ENCODE measurements at places on chromosomes 6 and 20. TPM values are rescaled to one million over a fixed set of nuclear protein-coding genes. Genes with fewer than 3 reads are reported as not detected.

DNA sequence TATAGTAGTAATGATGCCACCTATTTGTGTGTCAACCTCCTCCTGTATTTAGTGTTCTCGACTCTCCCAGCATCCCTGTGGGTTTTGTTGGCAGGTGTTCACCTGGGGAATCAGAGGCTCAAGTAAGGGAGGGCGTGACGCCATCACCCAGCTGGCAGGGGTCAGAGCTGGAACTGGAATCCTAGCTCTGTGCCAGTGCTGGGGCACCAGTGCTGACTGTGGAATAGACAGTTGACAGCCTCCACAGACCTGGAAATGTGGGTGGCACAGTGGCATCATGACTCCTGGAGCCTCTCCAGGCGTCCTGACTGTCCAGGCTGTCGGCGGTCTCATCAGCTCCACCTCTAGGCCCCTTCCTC, 102.8 kb downstream of the SYCP2 start:
- peaks cover 8% of the 10 kb centered on the region for H3K27me3 ChIP-seq
- H3K36me3 ChIP-seq: no peaks in the 10 kb centered on the region
- no peak for DNase-seq
- H3K27ac ChIP-seq: no peak overlapping the region

DNA sequence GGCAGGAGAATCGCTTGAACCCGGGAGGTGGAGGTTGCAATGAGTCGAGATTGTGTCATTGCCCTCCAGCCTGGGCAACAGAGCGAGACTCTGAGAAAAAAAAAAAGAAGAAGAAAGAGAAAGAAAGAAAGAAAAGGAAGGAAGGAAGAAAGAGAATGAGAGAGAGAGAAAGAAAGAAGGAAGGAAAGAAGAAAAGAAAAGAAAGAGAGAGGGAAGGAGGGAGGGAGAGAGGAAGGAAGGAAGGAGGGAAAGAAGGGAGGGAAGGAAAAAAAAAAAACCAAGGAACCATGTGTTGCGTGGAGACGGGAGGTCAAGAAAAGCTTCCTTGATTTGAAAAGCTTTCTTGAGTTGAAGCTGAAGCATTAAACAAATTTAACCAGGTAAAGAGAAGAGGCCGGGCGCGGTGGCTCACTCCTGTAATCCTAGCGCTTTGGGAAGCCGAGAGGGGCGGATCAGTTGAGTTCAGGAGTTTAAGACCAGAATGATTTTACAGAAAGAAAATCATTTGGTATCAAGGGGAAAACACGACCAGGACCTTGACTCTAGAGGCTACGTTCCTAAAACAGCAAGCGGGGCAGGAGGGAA, 90.5 kb upstream of the PRSS16 start:
- no peaks in the 10 kb centered on the region for H3K36me3 ChIP-seq
- no peak for DNase-seq
- no peak overlapping the region for H3K27ac ChIP-seq

GRCh38 chr6:105326833-105327770, 75.8 kb downstream of the PREP start:
- no peak overlapping the region for H3K27ac ChIP-seq
- no peaks in the 10 kb centered on the region for H3K27me3 ChIP-seq
- no peak overlapping the region for H3K4me3 ChIP-seq
- H3K4me1 ChIP-seq: peaks cover 17% of the 10 kb centered on the region
- DNase-seq: peak; percentile 63

- no peaks in the 10 kb centered on the region for H3K4me1 ChIP-seq
- no peak for DNase-seq
- H3K27me3 ChIP-seq: peaks cover 3% of the 10 kb centered on the region
These were observed 2.6 kb downstream of the MEP1A start for GRCh38 chr6:46795816-46796215.

DNA sequence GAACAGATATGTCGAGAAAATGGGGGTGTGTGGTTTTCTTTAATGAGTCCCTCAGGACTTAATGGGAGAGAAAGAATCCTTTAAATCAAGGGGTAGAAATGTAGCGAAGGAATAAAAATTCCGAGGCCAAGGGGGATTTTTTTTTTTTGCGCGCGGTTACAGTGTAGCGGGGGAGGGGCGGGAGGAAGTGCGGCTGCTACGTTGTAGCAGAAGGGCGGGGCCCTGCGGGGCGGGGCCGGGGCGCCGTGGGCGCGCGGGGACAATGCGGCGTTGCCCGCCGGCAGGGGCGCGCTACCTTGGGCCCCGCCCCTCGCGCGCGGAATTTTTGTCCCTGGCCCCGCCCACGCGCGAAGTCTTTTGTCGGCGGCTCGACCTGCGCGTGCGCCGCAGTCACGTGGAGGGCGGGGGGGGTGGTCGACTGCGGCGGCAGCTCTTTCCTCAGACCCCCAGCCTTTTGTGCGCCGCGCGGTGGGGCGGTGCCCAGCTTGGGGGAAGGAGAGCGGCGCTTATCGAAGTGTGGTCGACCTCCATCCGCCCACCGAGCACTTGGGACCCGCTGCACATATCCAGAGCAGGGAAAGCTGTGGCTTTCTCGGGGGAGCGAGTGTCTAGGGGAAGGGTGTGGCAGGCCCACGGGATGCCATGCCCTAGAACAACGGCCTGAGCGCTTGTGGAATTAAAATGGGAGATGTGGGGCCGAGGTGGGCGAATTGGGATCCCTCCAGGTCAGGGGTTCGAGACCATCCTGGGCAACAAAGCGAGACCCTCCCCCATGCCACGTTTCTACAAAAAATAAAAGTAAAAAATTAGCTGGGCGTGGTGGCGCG, 1.3 kb downstream of the TUBB start:
- peak; percentile 68 for DNase-seq
- H3K4me1 ChIP-seq: peaks cover 45% of the 10 kb centered on the region
- H3K4me3 ChIP-seq: peak overlapping the region; percentile 97
- H3K27ac ChIP-seq: peak overlapping the region; percentile 90

DNA sequence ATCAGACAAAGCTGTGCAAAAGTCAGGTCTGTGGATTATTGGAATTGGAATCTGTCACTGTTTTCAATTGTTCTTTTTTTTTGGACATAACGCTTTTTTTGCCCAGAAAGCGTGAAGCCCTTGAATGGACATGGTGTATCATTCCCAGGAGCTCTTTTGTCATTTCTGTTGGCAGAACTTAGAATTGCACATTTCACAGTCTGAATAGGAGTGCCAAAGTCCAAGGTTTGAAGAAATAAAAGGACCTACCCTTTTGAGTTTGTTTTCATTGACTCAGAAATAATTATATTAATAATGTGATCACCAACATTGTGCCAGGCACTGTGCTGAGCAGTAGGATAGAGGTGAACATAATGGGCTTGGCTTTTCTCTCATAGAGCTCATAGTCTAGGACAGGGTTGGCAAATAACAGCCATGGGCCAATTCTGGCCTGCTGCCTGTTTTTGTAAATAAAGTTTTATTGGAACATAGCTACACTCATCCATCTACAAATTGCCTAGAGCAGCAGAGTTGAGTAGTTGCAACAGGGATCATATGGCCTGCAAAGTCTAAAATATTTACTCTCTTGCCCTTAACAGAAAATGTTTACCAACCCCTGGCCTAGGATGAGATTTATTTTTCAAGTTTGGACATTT, 62.6 kb upstream of the ATXN1 start:
- no peak overlapping the region for H3K4me3 ChIP-seq
- DNase-seq: no peak
- no peaks in the 10 kb centered on the region for H3K4me1 ChIP-seq
- no peaks in the 10 kb centered on the region for H3K36me3 ChIP-seq
- no peak overlapping the region for H3K27ac ChIP-seq

GRCh38 chr6:93789532-93789931, 370.2 kb upstream of the EPHA7 start:
- no peak overlapping the region for H3K27ac ChIP-seq
- DNase-seq: no peak
- H3K36me3 ChIP-seq: no peaks in the 10 kb centered on the region
- no peaks in the 10 kb centered on the region for H3K27me3 ChIP-seq
- H3K4me3 ChIP-seq: no peak overlapping the region

Gene ULBP2
- 7.3 TPM for total RNA-seq

Gene PMEPA1
- total RNA-seq: 65.1 TPM

Gene PNLDC1
- total RNA-seq: 0.11 TPM

Gene GPX5
- 4.3 TPM for total RNA-seq

Gene CST5
- 0.41 TPM for total RNA-seq

Gene BCAS4
- 16.7 TPM for total RNA-seq

Gene KIFC1
- total RNA-seq: 4.2 TPM
